Frontal cortex (tissue), 4 donors: ENCODE measurements at places on chromosomes 5 and 9. TPM values are rescaled to one million over a fixed set of nuclear protein-coding genes. Genes with fewer than 3 reads are reported as not detected.

Gene ARL14EPL
- not detected for total RNA-seq

Gene CNTFR
- 9.8 TPM for total RNA-seq

Gene TYRP1
- total RNA-seq, result 2.4 TPM

Gene FCN2
- total RNA-seq, result not detected

Gene MYOZ3
- total RNA-seq, result 3.7 TPM

Gene TAF11L10
- total RNA-seq, result not detected

Gene UBAC1
- 35.5 TPM for total RNA-seq

Gene CDX1
- total RNA-seq, result not detected

Gene TMC1
- total RNA-seq, result 0.82 TPM

Gene SMIM33
- total RNA-seq, result not detected

Gene SPATA31A7
- not detected for total RNA-seq
